ENCODE measurements at places on chromosomes 1 and 21.
A peak's percentile ranks its signal among the peaks of the same experiment; 100 is the strongest.

DNA sequence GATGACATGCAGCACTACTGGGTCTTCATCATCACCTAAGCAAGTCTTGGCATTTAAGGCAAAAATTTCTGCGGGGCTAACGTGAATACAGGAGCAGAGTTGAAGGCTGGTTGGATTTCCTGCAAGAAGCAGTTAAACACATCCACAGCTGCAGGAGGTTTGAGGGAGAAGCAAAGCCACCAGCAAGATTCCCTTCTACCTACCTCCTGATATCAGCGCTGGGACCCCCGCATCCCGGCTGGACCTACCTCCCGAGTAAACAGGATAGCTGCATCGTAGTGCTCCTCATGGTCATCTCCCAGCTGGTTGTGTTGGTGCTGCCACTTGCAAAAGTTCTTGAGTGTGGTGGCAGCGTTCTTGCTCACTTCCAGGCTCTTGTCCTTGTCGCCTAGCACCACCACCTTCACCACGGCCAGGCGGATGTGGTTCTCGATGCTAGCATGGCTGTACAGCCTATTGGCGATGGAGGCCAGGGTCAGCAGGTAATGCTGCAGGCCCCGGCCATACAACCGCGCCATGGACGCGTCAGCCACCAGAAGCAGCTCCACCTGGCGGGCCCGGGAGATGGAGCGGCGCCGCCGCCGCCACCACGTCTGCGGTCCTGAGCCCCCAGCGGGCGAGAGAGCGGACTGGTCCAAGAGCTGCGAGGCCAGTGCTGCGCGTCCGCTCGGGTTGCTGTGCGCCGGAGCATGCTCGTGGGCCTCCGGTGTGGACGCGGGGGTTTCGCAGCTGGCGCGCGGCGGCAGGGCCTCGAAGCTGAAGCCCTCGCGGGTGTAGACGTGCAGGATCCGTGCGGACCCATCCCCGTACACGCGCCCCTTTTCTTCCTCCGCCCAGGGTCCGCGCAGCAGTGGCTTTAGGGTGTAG lies 1.6 kb downstream of the ADAMTS5 start:
- DNase-seq = no peak

- peak; percentile 86 for DNase-seq
These were observed 910 bp upstream of the MRPL39 start for GRCh38 chr21:25608044-25608737.

- no peak for DNase-seq
These were observed 40.8 kb upstream of the WARS2 start for GRCh38 chr1:119181218-119181617.

GRCh38 chr1:212434992-212435391 lies 2.3 kb downstream of the NENF start:
- DNase-seq = no peak

DNA sequence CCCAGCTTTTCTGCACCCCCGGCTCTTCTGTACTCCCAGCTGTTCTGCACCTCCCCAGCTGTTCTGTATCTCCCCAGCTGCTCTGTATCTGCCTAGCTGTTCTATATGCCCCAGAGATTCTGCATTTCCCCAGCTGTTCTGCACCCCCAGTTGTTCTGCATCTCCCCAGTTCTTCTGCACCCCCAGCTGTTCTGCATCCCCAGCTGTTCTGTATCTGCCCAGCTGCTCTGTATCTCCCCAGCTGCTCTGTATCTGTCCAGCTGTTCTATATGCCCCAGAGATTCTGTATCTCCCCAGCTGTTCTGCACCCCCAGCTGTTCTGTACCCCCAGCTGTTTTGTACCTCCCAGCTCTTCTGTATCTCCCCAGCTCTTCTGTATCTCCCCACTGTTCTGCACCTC lies 41.1 kb downstream of the UMODL1 start:
- DNase-seq = no peak

- no peak for DNase-seq
These were observed 599.7 kb downstream of the KIF26B start for GRCh38 chr1:245754463-245754961.

- DNase-seq = no peak
These were observed 64.0 kb downstream of the PRDM2 start for GRCh38 chr1:13763991-13764390.

DNA sequence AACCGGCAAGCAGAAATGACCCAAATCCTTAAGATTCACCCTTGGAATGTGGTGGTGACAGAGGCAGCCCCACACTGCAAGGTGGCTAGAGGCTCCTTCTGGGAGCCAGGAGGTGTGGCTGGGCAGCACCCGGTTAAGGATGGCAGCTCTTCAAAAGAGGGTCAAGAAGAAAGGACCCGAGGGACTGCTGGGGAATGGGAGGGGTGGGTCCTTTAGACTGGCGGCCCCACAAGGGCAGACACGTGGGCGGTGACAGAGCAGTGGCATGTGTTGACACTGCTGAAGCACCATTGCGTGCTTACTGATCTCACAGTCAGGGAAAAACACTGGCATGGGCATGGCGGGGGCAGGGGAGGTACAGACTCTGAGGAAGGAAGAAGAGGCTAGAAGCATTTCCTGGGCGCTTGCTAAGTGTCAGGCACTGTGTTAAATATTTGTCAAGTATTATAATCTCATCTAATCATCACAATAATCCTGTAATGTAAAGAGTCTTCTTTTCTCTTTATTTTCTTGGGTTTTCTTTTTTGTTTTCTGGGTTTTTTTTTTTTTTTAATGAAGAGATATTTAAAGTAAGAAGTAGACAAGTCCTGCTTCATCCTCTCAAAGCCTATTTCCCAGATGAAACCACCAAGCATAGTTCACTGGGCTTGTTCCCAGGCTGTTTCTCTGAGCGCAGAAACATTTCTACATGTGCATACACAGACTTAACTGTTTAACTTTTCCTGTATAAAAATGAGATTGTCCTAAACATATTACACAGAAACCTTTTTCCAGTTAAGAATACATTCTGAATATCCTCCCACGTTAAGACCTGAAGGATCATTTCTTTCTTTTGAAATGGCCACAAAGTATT lies 165.8 kb upstream of the EDN2 start:
- DNase-seq = no peak

GRCh38 chr1:5746611-5747425 lies 245.4 kb downstream of the NPHP4 start:
- no peak for DNase-seq

- DNase-seq = no peak
These were observed 1.8 kb downstream of the ROR1 start for GRCh38 chr1:63775418-63776127.

DNA sequence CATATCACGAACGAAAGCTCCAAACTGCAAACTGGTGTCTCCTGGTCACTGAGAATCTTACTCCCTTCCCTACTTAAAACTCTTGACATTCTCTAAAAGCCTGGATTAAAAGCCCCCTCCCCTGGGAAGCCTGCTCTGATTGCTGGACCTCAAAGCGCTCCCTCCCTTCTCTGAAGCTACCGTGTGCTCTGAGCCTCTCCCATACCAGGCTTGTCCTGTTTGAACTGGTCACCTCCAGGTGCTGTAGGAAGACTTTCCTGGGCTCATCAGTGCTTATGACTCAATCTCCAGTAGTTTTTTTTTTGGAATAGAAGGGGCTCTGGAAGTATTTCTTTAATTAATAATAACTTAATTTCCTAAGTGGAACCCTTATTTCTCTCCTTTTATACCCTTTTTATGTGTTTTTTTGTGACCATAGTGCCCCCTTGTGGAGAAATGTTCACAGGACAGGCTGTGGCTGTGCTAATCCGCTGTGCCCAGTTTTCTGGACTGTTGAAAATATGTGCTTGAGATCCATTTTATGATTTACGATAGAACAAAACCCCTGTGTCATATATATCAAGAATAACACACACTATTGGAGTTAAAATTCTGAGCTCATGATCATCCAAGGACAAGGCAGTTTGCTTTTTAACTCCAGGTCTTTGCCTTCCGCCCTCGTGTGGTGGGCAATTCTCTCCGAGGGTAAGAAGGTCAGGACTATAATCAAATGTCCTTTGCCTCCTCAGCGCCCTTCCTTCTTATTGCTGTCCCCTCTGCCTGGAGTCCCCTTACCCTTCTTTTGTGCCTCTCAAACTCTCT lies 16.9 kb downstream of the MTARC1 start:
- DNase-seq = peak; percentile 51

GRCh38 chr1:198268784-198269645 lies 112.2 kb downstream of the NEK7 start:
- no peak for DNase-seq

- no peak for DNase-seq
These were observed 12.1 kb downstream of the ITSN1 start for GRCh38 chr21:33654412-33654811.

DNA sequence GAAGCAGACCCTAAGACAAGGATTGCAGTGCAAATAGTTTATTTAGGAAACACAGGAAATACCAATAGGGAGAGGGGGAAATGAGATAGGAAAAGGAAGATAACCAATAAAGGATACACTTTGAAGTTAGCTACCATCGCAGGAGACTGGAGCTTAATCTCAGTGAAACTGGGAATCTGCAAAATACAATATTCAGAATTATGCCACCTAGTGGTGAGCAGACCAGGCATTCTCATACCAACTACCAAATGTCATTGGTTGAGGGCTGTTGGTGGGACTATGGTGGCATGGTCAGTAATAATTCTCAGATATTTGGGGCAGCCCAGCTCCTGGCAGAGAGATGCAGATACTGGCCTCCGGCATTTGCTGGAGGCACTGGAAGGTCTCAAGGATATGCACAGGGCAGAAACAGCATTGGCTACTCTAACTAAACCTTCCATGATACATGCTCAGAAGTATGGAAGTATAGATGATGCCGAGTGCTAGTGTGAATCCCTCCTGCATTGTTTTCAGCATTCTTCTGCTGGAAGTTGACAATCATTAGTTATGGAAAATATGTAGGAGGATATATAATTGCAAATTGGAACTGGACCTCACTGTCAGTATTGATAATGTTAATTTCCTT lies 11.8 kb upstream of the ZFP69B start:
- DNase-seq = peak; percentile 54

GRCh38 chr1:153933955-153934354 lies 11.2 kb upstream of the GATAD2B start:
- DNase-seq = no peak

DNA sequence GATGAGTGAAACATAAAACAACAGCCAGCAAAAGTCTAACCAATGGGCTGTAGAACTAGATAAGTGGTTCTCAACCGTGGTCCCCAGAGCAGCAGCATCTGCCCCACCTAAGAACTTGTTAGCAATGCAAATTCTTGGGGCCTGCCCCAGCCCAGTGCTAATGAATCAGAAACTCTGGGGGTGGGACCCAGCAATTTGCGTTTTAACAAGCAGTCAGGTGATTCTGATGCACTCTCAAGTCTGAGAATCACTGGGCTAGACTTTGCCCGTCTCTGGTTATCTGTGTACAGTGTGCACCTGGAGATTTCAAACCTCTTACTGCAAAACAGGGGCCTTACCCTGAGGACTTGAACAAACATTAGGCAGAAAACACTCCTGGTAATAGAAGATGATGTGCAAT lies 66.5 kb downstream of the PLXNA2 start:
- no peak for DNase-seq

DNA sequence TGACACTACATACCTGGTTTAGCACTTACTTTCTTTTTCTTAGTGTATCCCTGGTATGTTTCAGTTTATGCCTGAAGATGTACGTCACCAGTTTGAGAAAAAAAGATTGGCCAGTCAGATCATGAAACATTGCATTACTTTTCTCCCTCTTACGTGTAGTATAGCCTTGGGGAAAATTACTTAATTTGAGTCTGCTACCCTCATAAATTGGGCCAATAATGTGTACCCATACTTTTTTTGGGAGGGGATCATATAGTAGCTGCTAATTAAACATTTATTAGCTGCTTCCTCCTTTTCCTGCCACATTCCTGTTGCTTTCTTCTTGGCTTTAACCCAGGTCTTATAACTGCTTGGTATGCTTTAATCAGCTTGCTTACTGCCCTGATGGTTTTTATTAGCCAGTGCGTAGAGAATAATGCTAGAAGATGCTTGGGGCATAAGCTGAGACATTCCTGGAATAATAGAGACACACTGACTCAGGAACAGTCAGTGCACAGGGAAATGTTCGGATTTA lies 32.1 kb downstream of the RABGAP1L start:
- DNase-seq = no peak

GRCh38 chr1:173190101-173190936 lies 16.8 kb downstream of the TNFSF4 start:
- DNase-seq = peak; percentile 83

GRCh38 chr1:210600421-210601159 lies 271.9 kb downstream of the HHAT start:
- DNase-seq = peak; percentile 79

DNA sequence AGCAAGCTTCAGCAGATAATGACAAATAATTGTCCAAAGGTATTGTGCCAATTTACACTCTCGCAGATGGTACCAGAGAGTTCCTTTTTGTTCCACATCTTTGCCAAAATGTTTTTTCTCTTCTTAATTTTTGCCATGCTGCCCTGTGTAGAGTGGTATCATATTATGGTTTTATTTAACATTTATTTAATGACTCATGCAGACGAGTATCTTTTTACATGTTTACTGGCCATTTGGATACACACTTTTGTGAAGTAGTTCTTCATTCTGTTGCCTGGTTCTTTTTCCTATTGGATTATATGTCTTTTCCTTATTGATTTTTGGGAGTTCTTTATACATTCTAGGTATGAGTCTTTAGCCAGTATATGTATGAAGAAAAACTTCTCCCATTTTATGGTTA lies 151.1 kb downstream of the PCNX2 start:
- no peak for DNase-seq

- no peak for DNase-seq
These were observed at the start of gene B4GALT2 for GRCh38 chr1:43978551-43979260. Gene B4GALT2 (plus strand): TSS chr1:43979210. CDS start chr1:43981161, 1,951 bp downstream.

DNA sequence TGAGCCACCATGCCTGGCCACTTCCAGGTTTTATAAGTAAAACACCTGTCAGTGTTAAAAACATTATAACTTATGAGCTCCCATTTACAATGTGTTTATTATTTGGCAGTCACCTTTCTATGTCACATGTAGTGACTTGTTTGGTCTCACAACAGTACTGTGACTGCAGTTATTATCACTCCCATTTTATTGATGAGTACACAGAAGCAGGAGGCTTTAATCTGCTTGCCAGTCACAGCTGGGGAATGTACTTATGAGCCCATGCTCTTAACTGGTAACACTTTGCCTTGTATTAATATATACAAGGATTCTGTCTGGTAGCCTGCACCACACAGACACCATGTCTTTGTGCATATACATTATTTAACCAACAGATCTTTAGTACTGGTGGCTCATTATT lies 31.1 kb upstream of the BACH1 start:
- DNase-seq = no peak

GRCh38 chr1:18009478-18009961 lies 98.1 kb upstream of the IGSF21 start:
- no peak for DNase-seq
